ENCODE measurements at places on chromosomes 3 and 15. TPM values are rescaled to one million over a fixed set of nuclear protein-coding genes. Genes with fewer than 3 reads are reported as not detected.

The CCR3 gene
- total RNA-seq: not detected

The AGTR1 gene
- 19.8 TPM for total RNA-seq

The MYO5A gene
- total RNA-seq: 67.8 TPM

The SOX14 gene
- total RNA-seq: not detected

The ACP3 gene
- 2.5 TPM for total RNA-seq

The TRAK1 gene
- 38.3 TPM for total RNA-seq

The SH3GL3 gene
- total RNA-seq: not detected

The DNAH12 gene
- total RNA-seq: 0.06 TPM

Measured in mesenteric fat pad (tissue), 1 donor.